ENCODE measurements at places on chromosomes 13 and 19. TPM values are rescaled to one million over a fixed set of nuclear protein-coding genes. Genes with fewer than 3 reads are reported as not detected.

TNNI3 gene
- total RNA-seq, result not detected

- no peaks in the 10 kb centered on the region for H3K27me3 ChIP-seq
- no peak overlapping the region for H3K27ac ChIP-seq
- no peak overlapping the region for H3K4me3 ChIP-seq
- no peak for DNase-seq
- H3K36me3 ChIP-seq, result peaks cover 44% of the 10 kb centered on the region
These were observed 59.5 kb downstream of the MYCBP2 start for GRCh38 chr13:77267362-77267761.

DNA sequence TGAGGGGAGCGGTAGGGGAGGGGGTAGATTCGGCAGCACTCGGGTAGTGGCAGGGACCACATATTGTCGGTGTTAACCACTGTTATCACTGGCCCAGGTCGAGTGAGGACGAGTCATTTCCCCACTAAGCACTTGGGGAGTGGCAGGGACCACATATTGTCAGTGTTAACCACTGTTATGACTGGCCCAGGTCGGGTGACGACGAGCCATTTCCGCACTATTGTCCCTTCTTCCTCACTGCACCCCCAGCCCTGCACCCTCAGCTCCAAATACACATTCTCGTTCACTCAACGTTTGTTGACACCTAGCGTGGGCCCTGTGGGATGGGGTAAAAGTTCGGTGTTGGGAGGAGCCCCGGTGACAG is 467 bp upstream of the CLN5 start:
- peak; percentile 65 for DNase-seq
- H3K36me3 ChIP-seq, result peaks cover 19% of the 10 kb centered on the region
- H3K27me3 ChIP-seq, result peaks cover 10% of the 10 kb centered on the region
- H3K4me3 ChIP-seq, result peak overlapping the region; percentile 95
- H3K4me1 ChIP-seq, result peaks cover 32% of the 10 kb centered on the region

- H3K36me3 ChIP-seq, result peaks cover 13% of the 10 kb centered on the region
- peaks cover 25% of the 10 kb centered on the region for H3K4me1 ChIP-seq
- DNase-seq, result no peak
- no peaks in the 10 kb centered on the region for H3K27me3 ChIP-seq
These were observed 13.5 kb upstream of the CNFN start for GRCh38 chr19:42403586-42403985.
